ENCODE measurements at places on chromosomes 7 and 10.

GRCh38 chr10:30063099-30063498, 3.7 kb upstream of the JCAD start:
- DNase-seq = no peak

DNA sequence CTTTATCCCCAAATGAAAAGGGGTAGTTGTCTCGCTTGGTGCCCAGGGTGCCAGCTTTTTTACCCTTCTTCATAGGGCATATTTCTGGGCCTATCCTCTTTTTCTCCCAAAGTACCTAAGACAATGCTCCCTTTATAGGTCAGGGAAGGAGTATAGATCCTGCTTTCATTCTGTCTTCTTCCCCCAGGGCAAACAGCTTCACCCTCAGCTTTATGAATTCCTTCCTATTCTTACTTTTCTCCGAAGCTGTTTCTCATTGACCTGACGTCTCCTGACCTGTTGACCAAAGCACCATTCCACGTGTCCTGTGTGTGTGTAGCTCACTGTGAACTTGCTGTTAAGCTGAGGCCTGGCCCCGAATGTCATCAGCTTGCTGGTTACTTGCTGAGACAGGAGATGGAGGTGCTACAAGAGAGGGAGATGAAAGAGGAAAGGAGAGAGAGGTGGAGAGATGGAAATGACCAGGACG, 48.9 kb downstream of the PYROXD2 start:
- DNase-seq = no peak

GRCh38 chr10:5465976-5466450, 33.4 kb downstream of the CALML5 start:
- DNase-seq = no peak

- DNase-seq = peak; percentile 19
These were observed 55.5 kb upstream of the LOXL4 start for GRCh38 chr10:98323221-98324164.

DNA sequence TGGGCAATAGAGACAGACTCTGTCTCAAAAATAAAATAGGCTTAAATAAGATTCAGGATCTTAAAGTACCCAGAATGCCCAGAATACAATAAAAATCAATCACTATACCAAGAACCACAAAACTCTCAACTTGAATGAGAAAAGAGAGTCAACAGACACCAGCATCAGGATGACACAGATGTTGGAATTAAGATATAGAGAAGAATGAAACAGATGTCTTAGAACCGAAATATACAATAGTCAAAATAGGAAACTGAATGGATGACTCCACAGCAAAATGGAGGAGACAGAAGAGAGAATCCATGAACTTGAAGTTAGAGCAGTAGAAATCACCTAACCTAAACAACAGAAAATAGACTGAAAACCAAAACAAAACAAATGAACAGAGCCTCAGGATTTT, 29.6 kb downstream of the POR start:
- no peak for DNase-seq

- DNase-seq = peak; percentile 80
These were observed at the start of gene RBM28 for GRCh38 chr7:128343554-128344430. Gene RBM28, minus strand, starts transcription at chr7:128343908. Its CDS starts 115 bp downstream, at chr7:128343793.

GRCh38 chr7:51244885-51245284, 71.7 kb downstream of the COBL start:
- DNase-seq = no peak

GRCh38 chr10:27834476-27834875, 88.9 kb upstream of the MKX start:
- DNase-seq = no peak

DNA sequence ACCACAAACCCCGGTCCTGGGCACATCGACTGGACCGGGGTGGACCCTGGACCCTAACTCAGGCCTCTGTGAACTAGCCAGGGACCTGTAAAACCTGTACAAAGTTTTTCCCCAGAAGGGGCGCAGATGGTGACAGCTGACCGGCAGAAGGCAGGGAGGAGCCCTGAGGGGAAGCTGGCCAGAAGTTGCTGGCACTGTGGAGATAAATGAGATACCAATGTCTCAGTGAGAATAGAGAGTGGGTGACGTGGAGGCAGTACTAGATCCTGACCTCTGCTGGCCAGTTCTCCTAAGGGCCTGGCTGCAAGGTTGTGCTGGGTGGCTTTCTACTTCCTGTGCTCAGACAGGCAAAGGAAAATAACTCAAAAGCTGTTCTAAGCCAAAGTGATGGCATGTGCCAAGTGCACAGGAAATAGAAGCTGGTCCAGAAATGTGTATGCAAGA, 10.6 kb upstream of the TSPAN14 start:
- no peak for DNase-seq

DNA sequence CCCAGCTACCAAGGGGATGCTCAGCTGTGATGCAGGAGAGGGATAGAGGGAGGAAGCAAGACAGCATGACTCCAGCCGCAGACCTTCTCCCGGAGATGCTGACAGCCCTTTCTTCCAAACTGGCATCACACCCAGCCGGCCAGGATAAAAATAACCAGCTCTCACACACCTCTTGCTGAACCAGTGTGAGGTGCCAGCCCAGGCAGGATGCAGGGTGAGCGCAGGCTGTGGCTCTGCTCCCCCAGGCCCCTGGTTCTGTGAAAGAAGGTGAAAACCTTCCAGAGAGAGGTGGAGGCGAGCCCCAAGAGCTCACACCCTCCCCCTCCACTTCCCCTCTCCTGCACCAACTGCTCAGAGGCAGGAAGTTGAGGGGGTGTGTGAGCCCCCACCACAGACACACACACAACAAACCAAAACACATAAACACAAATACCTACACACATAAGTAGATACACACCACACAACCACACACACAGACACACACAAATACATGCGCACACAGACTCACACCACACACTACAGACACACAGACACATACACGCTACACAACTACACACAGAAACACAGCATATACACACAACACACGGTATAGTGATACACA, 4.0 kb downstream of the GPR15LG start:
- DNase-seq = no peak

- DNase-seq = no peak
These were observed 147.9 kb upstream of the LYZL1 start for GRCh38 chr10:29140991-29141390.

DNA sequence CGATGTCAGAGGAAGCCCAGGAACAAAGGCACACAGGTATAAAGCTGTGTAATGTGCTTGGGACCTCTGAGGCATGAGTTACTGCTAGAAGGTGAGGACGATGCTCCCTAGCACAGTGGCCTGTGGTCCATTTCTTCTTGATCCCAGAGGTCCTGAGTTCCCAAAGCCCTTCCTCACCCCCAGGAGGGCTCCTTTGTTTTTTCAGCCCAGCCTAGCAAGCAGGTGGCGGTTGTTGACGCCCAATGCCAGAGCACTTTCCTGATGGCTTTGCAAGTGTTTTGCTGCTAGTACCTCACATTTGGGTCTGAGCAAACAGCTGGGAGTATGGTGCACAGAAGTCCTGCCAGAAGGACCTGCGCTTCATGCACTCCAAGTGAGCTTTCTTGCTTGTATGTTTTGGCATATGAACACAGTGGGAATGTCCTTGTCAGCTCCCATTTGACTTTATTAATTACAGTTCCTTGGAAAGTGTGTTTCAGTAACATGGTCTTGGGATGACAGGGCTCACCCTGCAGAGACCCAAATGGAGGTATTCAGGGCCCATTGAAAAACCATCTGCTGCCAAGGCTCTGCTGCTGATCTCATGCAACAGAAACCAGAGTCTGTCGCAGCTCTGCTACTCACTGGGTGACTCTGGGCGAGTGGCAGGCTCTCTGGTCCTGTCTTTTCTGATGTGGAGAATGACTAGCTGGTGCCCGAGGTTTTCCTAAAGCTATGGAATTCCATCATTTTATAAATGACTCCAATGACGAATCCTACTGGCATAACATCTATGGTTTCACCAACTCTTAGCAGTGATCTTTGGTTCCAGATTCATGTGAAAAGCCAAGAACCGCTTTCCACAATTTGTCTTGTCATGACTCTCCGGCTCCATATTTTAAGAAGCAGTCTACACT, 134.9 kb downstream of the ARID5B start:
- no peak for DNase-seq

DNA sequence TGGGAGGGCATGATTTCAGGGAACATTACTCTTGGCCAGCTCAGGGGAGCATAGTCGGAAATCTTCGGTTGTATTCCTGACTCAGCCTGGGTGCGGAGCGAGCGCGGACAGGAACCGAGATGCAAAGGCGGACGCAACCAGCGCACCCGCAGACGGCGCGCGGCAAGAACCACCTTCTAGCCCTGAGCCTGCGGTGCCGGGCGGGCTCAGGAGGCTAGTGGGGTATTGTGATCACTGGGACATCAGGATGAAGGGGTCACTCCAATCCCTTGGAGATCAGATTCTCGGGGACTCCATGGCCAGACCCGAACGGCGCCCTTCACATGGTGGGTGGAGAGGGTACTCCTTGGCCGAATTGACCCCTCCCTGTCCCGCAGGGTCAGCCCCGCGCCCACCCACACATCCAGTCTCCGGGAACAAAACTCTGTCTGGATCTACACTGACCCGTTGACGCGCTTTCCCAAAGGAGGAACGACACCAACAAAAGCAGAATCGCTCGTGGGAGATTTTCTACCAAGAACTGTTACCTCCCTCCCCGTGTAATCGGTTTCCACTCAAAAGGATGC, 730.5 kb downstream of the ZWINT start:
- no peak for DNase-seq

DNA sequence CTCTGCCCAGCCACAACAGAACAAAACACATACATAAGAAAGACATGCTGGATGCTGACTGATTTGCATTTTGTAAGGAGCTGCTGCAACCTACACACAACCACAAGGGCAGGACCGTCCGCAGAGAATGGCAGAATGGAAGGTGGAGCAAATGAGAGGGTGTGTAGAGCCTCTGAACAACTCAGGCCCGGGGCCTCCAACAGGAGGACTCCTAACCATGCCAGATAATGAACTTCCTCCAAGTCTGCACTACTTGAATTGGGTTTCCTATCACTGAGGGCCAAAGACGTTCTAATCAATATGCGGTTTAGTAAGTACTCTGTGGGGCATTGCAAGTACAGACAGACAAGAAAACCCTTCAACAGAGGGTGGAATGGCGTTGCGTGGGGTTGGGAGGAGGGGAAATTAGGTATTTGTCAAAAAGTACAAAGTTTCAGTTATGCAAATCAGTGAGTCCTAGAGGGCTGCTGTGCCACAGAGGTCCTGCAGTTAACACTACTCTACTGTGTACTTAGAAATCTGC, 14.6 kb downstream of the VOPP1 start:
- DNase-seq = no peak

DNA sequence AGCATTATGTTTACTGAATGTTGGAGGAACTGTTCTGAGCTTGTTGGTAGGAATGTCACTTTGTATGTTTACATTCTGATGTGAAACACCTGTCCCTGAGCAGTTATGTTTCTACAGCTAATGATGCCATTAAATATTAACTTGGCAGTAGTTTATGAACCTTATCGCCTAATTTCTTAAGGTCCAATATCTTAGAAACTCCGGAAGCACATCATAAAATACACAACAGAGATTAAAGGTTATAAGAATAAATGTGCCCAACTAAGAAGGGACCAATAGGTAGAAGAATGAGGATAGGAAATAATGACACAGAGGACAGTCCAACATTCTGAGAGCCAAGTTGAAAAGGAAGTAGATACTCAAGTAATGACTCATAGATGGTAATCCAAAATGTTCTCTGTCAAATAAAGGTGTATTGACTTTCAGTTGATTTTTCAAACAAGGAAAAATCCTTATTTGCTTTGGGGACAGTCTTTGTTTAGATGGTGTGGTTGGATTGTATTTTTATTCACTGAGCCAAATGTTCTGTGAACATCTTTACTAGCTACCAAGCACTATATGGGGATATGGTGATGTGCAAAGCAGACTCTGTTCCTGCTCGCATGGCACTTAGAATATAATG, 31.9 kb downstream of the LCOR start:
- DNase-seq = no peak

- no peak for DNase-seq
These were observed 77.8 kb upstream of the PTN start for GRCh38 chr7:137421366-137421765.

DNA sequence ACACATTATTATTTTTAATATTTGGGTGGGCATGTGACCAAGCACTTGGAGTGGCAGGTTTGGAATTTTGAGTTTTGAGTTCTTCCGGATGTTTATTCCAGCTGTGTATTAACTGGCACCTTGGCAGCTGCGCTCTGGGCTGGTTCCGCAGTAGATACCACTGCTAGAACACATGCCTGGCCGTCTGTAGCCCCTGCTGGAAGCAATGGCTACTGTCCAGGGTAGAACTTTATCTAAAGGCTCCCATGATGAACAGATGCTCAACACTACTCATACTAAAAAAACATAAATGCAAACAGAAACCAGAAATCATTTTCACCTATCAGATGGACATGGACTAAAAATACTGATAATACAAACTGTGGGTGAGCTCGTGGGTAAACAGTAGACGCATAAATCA, 19.4 kb upstream of the SH3PXD2A start:
- DNase-seq = no peak

All from anterior cingulate cortex (tissue), 58 donors.